ENCODE measurements at places on chromosomes 3 and 15. TPM values are rescaled to one million over a fixed set of nuclear protein-coding genes. Genes with fewer than 3 reads are reported as not detected.
A peak's percentile ranks its signal among the peaks of the same experiment; 100 is the strongest.

- peak; percentile 40 for DNase-seq
These were observed 790 bp upstream of the SRGAP3 start for GRCh38 chr3:9250236-9250635.

The EXD1 gene
- total RNA-seq: 0.03 TPM

- DNase-seq: no peak
These were observed 363.0 kb upstream of the IL12A start for GRCh38 chr3:159625594-159625993.

DNA sequence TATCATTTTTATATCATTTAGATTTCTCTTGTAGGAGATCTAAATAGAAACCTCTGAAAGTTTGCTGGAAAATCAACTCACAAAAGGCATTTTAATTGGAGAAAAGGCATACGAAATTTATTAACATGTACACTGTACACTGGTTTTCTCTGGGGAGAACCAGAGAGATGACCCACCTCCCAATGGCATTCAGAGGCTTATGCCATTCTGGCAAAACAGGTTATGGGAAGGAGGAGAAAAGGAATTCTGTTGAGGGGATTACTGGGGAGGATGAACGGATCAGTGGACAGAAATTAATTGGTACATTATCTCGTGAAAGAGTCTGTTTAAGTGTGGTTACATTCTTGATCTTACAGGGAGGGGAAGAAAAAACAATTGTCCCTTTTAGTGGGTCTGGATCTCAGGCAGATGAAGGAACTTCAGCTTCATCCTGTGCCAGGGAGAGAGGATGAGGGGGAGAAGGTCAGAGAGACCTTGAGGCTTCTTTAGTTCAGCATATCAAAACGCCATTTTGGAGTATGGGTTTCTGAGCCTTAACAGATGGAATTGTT lies 16.5 kb downstream of the RAB11A start:
- no peak for DNase-seq

The RASGRP1 gene
- total RNA-seq: not detected

- DNase-seq: no peak
These were observed 8.5 kb upstream of the TARS3 start for GRCh38 chr15:101732772-101733171.

GRCh38 chr3:166351461-166351860 lies 514.2 kb upstream of the BCHE start:
- DNase-seq: no peak
